ENCODE measurements at places on chromosomes 1 and 21. TPM values are rescaled to one million over a fixed set of nuclear protein-coding genes. Genes with fewer than 3 reads are reported as not detected.

Gene NLRP3
- 1.4 TPM for total RNA-seq

Gene KCNA3
- total RNA-seq, result 34.3 TPM

Gene CFAP57
- 1.4 TPM for total RNA-seq

Gene ACTL8
- not detected for total RNA-seq

Gene KCNE2
- not detected for total RNA-seq

Gene MEAF6
- 106 TPM for total RNA-seq

Gene EPHX1
- 7.2 TPM for total RNA-seq

Gene USP21
- 10.6 TPM for total RNA-seq

DNA sequence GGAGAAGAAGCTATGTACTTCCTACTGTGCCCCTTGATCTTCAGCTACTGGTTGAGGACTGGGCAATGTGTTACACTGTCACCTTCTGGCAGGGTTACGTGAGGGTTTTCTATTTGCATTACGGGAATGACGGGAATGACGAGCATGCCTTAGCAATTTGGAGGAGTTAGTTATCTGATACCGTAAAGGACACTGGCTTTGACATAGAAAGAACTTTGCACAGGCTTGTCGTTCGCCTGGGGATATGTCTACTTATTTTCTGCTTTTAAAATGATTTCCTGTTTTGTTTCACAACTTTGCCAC, 19.8 kb upstream of the ACBD6 start:
- DNase-seq, result no peak

GRCh38 chr1:165052936-165053335, 303.6 kb downstream of the LMX1A start:
- no peak for DNase-seq

- no peak for DNase-seq
Measured at GRCh38 chr1:247295274-247295684, 36.4 kb downstream of the ZNF496 start.

DNA sequence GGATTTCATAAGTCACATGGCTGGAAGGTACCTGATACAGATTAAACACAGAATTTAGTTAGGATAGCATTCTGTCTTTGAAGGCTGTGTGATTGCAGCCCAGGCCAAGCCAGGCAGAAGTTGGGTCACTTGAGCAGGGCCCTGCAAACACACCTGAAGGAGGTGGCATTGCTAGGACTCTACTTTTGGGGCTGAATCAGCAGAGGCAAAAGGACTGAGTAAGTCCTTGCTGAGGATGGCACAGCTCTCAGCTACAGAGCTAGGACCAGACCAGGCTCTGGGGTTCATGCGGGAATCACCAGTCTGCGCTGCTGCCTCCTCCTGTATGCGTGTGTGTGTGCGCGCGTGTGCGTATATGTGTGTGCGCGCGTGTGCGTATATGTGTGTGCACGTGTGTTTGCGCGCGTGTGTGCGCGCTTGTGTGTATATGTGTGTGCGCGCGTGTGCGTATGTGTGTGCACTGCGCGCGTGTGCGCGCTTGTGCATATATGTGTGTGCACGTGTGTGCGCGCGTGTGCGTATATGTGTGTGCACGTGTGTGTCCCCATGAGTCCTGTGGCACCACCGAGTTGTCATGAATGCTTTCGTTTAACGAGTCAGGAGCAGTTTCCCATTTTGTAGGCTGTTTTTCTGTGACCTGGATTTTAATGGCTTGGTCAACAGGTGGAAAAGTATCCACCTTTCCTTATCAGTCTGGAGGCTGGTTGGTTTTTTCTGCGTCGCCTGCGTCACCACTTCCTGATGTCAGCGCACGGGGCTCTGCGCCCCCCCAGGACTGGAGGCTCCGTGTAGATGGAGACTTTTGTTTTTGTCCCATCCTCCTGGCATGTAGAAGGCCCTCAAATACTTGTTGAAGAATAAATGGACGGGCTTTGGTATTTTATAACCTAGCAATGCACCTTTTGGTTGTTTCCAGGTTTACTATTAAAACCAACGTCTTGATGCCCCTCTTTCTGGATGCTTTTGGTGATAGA, 34.7 kb downstream of the ADARB1 start:
- no peak for DNase-seq

DNA sequence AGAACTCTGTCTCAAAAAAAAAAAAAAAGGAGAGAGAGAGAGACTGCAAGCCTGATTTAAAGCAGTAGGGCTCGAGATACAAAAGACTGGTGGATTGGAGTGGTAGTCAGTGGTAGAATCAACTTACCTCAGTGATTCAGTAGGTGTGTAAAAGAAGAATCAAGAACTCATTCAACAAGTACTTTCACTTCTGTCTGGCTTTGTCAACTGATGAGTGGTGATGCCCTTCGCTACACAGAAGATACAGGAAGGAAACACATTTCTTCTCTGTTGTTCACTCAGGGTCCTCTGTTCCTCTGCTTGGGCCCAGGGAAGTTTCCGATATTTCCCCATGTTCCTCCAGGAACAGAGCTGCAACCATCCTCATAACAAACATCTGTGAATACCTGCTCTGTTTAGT, 68.6 kb upstream of the COG2 start:
- DNase-seq, result no peak

GRCh38 chr1:178495158-178495557, 1.6 kb downstream of the CLEC20A start:
- no peak for DNase-seq

GRCh38 chr1:56002231-56002630, 577.1 kb downstream of the PLPP3 start:
- no peak for DNase-seq

- no peak for DNase-seq
Measured at GRCh38 chr1:53616511-53616910, 122.5 kb downstream of the GLIS1 start.

GRCh38 chr1:97139512-97139911, 417.9 kb downstream of the PTBP2 start:
- DNase-seq, result no peak

GRCh38 chr1:156927215-156928042, 7.0 kb downstream of the LRRC71 start:
- DNase-seq, result no peak

DNA sequence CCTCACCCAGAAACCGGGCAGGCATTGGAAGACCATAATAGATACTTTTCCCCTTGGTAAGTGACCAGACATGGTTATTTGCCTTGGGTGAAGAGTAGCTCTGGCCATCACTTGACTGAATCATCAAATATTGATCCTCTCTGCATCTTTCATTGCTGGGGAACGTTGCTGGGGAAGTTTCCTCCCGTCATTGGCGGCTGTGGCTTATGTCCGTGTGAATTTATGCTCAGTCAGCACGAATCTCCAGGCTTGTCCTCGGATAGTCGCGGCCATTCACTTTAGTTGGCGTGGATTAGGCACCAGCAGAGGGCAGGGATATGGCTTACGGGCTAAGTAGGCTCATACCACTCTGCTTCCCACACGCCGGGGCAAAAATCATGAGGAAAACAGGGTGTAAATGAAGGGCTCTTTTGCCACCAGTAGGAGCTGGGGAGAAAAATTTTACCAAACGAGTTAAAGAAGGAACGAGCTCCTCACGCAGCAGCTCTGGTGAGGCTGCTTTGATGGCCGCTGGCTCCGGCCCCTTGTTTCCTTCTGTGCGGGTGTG, 473.4 kb downstream of the CAMTA1 start:
- no peak for DNase-seq

DNA sequence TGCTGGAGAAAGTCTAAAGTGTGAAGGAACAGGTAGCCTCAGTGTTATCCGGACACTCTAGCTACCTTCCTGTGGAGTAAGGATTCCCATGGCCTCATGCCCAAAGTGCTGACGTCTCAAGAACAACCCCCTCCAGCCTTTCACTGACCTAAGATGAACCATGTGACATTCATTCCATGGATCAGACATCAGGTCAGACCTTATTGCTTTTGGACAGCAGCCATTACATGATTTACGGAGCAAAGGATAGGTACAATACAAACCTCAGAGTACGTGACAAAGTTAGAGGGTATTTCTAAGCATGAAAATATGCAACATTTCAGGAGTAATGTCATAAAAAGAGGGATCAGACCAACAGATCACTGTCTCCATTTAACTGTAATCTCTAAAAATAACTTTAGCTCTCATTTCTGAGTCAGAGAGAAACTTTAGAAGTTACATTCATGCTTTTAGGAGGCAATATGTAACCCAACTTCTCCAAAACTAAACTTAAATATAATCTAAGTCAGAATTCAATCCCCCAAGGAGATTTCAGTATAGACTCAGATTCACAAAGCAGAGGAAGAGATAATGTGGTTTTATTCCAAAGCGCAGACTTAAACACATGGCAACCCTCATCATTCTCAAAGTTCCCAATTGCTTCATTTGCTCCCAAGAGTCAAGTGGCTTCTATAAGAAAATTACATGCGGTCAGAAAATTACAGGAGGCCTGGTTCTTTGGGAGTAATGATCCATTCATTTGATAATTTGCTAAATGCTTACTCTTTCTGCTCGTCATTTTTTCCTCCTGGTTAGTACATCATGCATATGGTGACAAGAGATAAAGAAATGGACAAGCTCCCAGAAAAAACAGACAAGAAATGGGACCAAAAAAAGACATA, 280.4 kb downstream of the SETD4 start:
- DNase-seq, result no peak

DNA sequence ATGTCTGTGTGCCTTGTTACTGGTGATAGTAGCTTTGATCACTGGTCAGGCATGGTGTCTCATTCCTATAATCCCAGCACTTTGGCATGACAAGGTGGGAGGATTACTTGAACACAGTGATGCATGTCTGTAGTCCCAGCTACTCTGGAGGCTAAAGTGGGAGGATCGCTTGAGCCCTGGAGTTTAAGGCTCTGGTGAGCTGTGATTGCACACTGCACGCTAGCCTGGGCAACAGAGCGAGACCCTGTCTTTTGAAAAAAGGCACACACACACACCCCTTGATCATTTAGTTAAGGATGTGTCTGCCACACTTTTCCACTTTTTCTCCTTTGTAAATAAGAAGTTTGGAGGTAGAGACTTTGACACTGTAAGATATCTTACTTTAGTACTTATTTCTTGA, 15.1 kb downstream of the MIGA1 start:
- DNase-seq, result no peak

- DNase-seq, result no peak
Measured at GRCh38 chr1:202149566-202149965, 5.0 kb upstream of the ARL8A start.

DNA sequence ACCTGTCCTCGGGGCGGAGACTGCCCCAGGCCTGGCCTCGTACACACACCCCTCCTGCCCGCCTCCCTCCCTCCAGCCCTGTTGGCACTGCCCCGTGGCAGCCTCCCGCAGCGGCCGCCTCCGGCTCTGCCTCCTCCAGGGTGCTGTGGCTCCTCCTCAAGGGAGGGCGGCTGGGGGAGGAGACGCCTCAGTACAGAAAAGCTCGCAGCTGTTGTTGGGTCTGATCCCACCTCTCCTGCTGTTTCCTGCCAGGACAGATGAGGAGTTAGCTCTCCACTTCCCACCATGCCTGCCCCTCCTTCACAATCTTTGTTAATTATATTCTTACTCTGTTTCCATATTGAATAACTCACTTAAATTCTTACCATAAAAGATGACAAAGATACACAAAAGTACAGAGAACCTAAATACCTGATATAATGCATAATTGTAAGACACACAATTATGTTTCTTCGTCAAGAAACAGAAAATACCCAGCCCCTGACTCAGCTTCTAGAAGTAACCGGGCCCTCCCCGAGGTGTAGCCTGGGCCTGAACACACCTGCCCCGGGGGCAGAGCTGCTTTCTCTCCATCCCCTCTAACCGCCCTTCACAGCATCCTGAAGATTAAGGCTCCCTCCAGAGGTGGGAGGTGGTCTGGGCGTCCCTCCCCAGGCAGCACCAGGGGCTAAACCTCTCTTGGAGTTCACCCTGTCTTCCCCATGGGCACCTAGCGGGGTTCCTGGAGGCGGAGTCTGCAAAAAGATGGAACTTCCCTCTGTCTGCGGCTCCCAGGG, 30.6 kb upstream of the COL6A1 start:
- no peak for DNase-seq

DNA sequence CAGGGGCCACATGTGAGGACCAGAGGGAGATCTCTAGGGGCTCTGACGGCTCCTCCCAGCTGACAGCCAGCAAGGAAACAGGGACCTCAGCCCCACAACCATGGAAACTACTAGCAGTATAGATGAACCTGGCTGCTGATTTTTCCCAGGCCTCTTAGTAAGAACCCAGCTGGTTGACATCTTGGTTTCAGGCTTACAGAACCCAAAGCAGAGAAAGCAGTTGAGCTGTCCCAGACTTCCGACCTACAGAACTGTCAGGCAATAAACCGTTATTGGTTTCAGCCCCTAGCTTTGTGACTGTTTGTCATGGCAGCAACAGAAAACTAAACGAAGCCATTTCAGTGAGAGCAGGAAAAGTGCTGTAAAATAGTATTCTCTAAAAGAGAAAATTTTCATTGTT, 36.4 kb downstream of the ETS2 start:
- DNase-seq, result no peak

GRCh38 chr1:29810121-29811120, 574.1 kb downstream of the PTPRU start:
- DNase-seq, result no peak

GRCh38 chr21:42617486-42617885, 35.9 kb upstream of the PDE9A start:
- no peak for DNase-seq

GRCh38 chr1:48422009-48422408, 50.0 kb downstream of the SPATA6 start:
- DNase-seq, result no peak

DNA sequence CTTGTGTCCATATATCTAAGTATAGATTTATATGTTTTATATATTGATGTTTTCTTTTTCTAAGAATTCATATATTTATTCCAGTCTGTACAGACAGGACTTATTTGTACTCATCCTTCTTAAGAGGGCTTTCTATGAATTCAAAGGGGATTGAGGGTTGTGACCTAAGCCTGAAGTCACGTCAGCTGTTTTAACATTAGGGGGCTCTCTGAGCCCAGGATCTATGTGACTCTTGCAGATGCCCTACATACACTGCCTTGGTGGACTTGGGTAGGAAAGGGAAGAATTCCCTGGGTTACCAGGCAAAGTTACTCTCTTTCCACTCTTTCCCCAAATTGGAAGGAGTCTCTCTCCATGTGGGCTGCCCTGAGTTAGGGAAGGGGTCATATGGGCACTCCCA, 283.8 kb upstream of the DAB1 start:
- no peak for DNase-seq

DNA sequence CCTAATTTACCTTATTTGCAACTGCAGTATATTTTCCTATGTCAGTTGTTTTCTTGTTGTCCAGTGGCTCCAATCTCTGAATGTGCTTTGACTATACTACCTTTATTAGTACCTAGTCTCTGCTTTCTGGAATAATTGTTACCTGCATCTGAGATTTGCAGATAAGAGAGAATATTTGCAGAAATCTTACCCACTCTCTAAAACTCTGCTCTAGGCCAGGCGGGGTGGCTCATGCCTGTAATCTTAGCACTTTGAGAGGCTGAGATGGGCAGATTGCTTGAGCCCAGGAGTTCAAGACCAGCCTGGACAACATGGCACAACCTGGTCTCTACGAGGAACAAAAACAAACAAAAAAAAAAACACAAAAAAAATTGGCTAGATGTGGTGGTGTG, 2.0 kb upstream of the SYDE2 start:
- DNase-seq, result no peak

DNA sequence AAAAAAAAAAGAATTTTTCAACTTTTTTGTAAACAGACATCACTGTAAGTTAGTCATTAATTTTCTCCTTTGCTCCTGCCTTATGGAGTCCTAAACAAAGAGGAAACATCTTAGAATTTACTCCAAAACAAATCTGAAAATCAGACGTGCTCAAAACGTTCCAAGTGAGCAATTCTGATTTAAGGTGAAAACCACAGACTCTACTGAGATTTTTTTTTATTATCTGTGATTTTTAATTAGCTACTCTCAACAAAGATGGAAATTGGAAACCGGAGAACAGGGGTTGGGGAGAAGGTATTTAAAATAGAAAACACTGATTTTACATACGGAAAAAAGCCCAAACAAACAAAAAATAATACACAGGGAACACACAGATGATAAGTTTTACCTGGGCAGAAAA, 7.8 kb upstream of the CTSK start:
- DNase-seq, result no peak
